Spleen (tissue), 13 donors: ENCODE measurements at places on chromosomes 6 and 20. TPM values are rescaled to one million over a fixed set of nuclear protein-coding genes. Genes with fewer than 3 reads are reported as not detected.

TMEM170B gene
- total RNA-seq: 11.7 TPM

GRCh38 chr20:45426320-45427016 lies 10.5 kb downstream of the PIGT start:
- H3K4me1 ChIP-seq: no peaks in the 10 kb centered on the region
- no peak overlapping the region for H3K27ac ChIP-seq
- peaks cover 3% of the 10 kb centered on the region for H3K36me3 ChIP-seq
- no peaks in the 10 kb centered on the region for H3K27me3 ChIP-seq

ID1 gene
- 222 TPM for total RNA-seq

DNA sequence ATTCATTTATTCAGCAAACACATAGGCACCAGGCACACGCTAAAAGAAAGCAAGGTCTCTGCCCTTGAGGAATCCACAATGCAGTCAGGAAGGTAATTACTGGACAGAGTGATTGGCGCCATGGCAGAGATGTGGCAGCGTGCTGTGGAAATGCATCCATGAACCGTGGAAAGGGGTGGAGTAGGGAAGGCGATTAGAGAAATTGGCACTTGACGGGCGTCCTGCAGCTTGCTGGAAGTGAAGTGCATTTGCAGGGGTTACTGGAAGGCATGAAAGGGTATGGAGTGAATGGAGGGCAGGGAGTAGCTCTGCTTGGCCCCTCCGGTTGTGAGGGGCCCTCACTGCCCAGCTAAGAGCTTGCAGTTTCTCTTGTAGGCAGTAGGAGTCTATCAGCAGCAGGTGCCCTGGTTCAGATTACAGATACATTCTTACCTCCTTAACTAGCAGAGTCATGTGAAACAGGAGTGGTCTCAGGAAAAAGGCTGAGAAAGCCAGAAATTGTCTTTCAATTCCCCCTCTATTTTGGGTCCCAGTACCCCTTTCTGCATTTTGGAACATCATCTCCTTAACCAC lies 122.5 kb upstream of the TIAM2 start:
- H3K27me3 ChIP-seq: no peaks in the 10 kb centered on the region
- H3K36me3 ChIP-seq: peaks cover 23% of the 10 kb centered on the region
- peaks cover 3% of the 10 kb centered on the region for H3K4me1 ChIP-seq
- no peak overlapping the region for H3K27ac ChIP-seq

GRCh38 chr6:79173378-79173777 lies 61.1 kb downstream of the HMGN3 start:
- H3K27ac ChIP-seq: no peak overlapping the region
- no peak for DNase-seq
- H3K27me3 ChIP-seq: no peaks in the 10 kb centered on the region
- no peaks in the 10 kb centered on the region for H3K4me1 ChIP-seq

- H3K4me3 ChIP-seq: no peak overlapping the region
- H3K36me3 ChIP-seq: no peaks in the 10 kb centered on the region
- no peaks in the 10 kb centered on the region for H3K27me3 ChIP-seq
- no peak for DNase-seq
- no peak overlapping the region for H3K27ac ChIP-seq
Measured at GRCh38 chr20:63778857-63779256, 39.3 kb downstream of the SLC2A4RG start.

DNA sequence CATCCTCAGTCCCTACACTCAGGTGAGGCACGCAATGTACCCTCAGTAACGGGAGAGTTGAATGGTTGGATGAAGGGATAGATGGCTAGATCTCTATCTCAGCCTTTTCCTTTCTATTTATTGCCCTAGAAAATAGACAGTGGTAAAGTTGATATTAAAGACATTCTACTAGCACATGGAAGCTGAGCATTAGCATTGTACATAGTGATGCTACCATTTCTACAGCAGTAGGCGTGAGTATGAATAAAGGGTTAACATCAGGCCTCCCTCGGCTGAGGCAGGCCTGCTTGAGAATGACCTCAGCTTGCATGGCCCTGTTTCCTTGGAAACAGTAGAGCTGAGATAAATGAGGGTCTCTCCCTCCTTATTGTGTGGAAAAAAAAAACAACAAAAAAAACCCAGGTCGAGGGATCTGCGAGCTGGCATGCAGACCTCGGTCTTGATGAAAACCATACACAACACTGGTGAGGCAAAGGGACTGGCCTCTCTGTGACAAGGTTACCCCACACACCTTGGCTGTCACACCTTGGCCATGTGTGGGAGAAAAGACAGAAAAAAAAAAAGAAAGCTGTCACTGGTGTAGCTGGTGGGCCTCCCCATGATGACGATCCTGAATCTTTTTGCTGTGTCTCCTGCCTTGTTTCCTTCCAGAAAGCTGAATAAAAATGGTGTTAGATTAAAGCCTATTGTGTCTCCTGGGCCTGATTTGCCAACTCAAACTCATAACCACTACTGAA lies 160.0 kb downstream of the HACE1 start:
- no peak overlapping the region for H3K27ac ChIP-seq
- no peaks in the 10 kb centered on the region for H3K36me3 ChIP-seq
- DNase-seq: no peak
- H3K27me3 ChIP-seq: no peaks in the 10 kb centered on the region
- H3K4me1 ChIP-seq: peaks cover 13% of the 10 kb centered on the region

FAM50B gene
- total RNA-seq: 8.4 TPM

DNA sequence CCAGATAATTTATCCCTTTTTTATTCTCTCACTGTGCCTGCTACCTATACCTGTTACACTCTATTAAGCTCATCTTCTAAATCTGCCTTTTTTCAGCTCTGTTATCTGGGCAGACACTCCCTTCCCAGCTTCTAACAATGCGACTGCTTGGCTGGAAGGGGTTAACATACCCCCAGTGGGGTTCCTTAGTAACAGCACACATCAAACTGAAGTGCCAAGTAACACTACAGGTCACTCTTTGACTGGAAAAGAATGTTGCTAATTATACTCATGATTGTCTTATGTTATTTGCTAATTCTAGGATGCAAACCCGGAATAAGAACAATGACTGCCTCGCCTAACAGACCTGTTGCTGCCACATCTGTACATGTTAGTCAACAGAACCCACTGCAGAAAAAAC lies 203.5 kb downstream of the EPM2A start:
- no peaks in the 10 kb centered on the region for H3K36me3 ChIP-seq
- no peaks in the 10 kb centered on the region for H3K27me3 ChIP-seq
- DNase-seq: no peak
- no peak overlapping the region for H3K27ac ChIP-seq
- H3K4me3 ChIP-seq: no peak overlapping the region

GPR6 gene
- total RNA-seq: not detected

DNA sequence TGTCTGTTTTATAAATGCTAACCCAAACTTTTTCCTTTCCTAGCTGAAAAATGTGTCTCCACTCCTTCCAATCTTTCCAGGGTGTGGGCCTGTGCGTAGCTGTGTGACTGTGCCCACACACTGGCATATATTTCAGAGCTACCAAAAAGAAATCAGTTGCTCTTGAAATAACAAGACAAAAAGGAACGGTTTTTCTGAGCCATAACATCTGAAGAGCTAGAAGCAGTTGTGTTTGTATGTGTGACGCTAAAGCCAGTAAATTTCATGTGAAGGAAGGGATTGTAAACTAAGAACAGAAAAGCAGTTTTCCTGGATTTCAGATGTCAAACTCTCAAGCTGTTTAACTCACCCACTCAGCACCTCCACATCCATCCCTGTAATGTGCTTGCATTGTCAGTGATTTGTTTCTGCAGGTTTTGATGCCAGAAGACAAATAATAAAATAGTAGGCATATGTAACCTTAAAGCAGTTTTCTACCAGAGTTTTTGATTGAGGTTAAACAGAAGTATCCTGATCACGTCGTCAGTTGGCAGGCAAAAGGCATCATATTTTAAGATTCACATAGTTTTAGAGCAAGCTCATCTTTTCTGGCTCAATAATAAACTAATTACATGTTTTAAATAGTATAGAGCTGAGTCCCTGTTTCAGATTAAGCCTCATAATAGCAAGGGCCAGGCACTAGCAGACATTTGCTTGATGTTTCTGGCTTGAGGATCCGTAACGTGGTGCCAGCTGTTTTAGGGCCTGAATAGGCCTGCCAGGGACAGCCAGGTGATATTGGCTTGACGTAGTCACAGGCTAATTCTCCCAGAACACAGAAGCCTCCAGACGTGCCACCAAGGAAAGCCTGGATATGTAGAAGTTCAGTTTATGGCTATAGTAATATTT lies 90.9 kb downstream of the FOXO3 start:
- no peaks in the 10 kb centered on the region for H3K27me3 ChIP-seq
- peaks cover 4% of the 10 kb centered on the region for H3K36me3 ChIP-seq
- DNase-seq: no peak
- peak overlapping the region; percentile 63 for H3K27ac ChIP-seq
- H3K4me1 ChIP-seq: peaks cover 88% of the 10 kb centered on the region
- H3K4me3 ChIP-seq: no peak overlapping the region

GRCh38 chr20:2340136-2340535 lies 40.6 kb upstream of the TGM6 start:
- H3K36me3 ChIP-seq: no peaks in the 10 kb centered on the region
- H3K27ac ChIP-seq: no peak overlapping the region
- no peak for DNase-seq
- H3K27me3 ChIP-seq: peaks cover 10% of the 10 kb centered on the region

TSHZ2 gene
- 18.3 TPM for total RNA-seq

GRCh38 chr20:56617489-56617888 lies 11.6 kb upstream of the TFAP2C start:
- H3K4me3 ChIP-seq: no peak overlapping the region
- no peaks in the 10 kb centered on the region for H3K4me1 ChIP-seq
- H3K36me3 ChIP-seq: no peaks in the 10 kb centered on the region
- H3K27ac ChIP-seq: no peak overlapping the region
- no peaks in the 10 kb centered on the region for H3K27me3 ChIP-seq

GRCh38 chr20:6590891-6591637 lies 176.4 kb upstream of the BMP2 start:
- no peak overlapping the region for H3K4me3 ChIP-seq
- no peaks in the 10 kb centered on the region for H3K27me3 ChIP-seq
- H3K4me1 ChIP-seq: no peaks in the 10 kb centered on the region
